Activated CD8-positive, alpha-beta memory T cell treated with anti-CD3 and anti-CD28 coated beads for 48 hours (primary cell): ENCODE measurements at places on chromosomes 6 and 20.

GRCh38 chr6:44849806-44850205 is 462.3 kb downstream of the CDC5L start:
- no peak for DNase-seq

- peak; percentile 57 for DNase-seq
These were observed 24.7 kb upstream of the CCN6 start for GRCh38 chr6:112029045-112029822.

GRCh38 chr20:8242827-8243724 is 111.0 kb downstream of the PLCB1 start:
- DNase-seq = no peak

- DNase-seq = no peak
These were observed 156.6 kb downstream of the ZDHHC14 start for GRCh38 chr6:157537556-157537955.
